ENCODE measurements at places on chromosomes 2 and 18. TPM values are rescaled to one million over a fixed set of nuclear protein-coding genes. Genes with fewer than 3 reads are reported as not detected.

GRCh38 chr2:51681854-51682253, 649.9 kb upstream of the NRXN1 start:
- DNase-seq = no peak

- peak; percentile 80 for DNase-seq
Measured at GRCh38 chr2:206981739-206982340, 42.5 kb downstream of the CPO start.

DNA sequence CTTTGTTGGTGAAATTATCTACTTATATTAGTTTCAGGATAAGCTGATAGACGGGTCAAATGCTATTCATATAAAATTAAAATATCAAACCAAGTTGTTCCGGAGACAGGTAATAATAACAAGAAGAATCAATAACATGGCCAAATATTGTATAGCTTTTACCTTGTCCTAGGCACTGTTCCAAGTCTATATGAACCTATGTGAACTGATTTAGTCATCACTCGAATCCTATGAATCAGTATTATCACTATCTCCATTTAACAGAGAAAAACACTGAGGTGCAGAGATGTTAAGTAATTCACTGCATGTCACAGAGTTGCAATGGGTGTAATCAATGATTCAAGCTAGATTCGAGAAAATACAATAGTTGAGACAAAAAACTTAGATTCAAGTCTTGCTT, 40.0 kb upstream of the TRIB2 start:
- DNase-seq = no peak

Gene LBX2
- 3.0 TPM for total RNA-seq

- no peak for DNase-seq
Measured at GRCh38 chr2:112665113-112665780, 19.5 kb downstream of the SLC20A1 start.

Gene STON1
- 24.6 TPM for total RNA-seq

- no peak for DNase-seq
Measured at GRCh38 chr2:100321866-100322820, at the start of gene LONRF2. Gene LONRF2, minus strand, starts transcription at chr2:100322501. Its CDS starts 408 bp downstream, at chr2:100322093.
